ENCODE measurements at places on chromosomes 2 and 18. TPM values are rescaled to one million over a fixed set of nuclear protein-coding genes. Genes with fewer than 3 reads are reported as not detected.

The ACMSD gene
- not detected for total RNA-seq

- no peak overlapping the region for H3K27ac ChIP-seq
- H3K4me3 ChIP-seq: no peak overlapping the region
- H3K27me3 ChIP-seq: no peaks in the 10 kb centered on the region
- no peaks in the 10 kb centered on the region for H3K36me3 ChIP-seq
- DNase-seq: no peak
- H3K4me1 ChIP-seq: peaks cover 10% of the 10 kb centered on the region
Measured at GRCh38 chr2:145741181-145741580, 1221.3 kb upstream of the ZEB2 start.

GRCh38 chr2:173150087-173150486 lies 74.4 kb downstream of the MAP3K20 start:
- peaks cover 38% of the 10 kb centered on the region for H3K4me1 ChIP-seq
- H3K36me3 ChIP-seq: peaks cover 10% of the 10 kb centered on the region
- peak overlapping the region; percentile 91 for H3K27ac ChIP-seq
- H3K27me3 ChIP-seq: peaks cover 10% of the 10 kb centered on the region

The GKN2 gene
- total RNA-seq: not detected

- H3K4me1 ChIP-seq: no peaks in the 10 kb centered on the region
- H3K36me3 ChIP-seq: no peaks in the 10 kb centered on the region
- H3K27me3 ChIP-seq: no peaks in the 10 kb centered on the region
Measured at GRCh38 chr2:160574468-160575140, 81.0 kb upstream of the RBMS1 start.

The TUBA3E gene
- total RNA-seq: not detected

The ROCK2 gene
- 22.3 TPM for total RNA-seq

The LBX2 gene
- total RNA-seq: 2.4 TPM

DNA sequence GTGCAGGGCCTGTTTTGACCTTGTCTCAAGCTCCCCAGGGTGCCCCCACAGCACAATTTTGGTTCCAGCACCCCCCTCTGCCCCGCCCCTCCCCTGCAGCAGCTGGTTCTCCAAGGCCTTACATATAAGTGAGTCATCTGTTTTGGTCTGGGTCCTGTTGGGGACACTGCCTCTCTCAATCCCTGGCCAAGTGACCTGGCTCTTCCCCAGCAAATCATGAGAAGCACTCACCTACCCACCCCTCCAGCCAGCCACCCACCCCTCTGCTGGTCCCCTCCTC lies 90.5 kb downstream of the INHBB start:
- no peaks in the 10 kb centered on the region for H3K36me3 ChIP-seq
- no peak overlapping the region for H3K27ac ChIP-seq
- DNase-seq: no peak
- H3K27me3 ChIP-seq: peaks cover 25% of the 10 kb centered on the region

Measured in activated CD8-positive, alpha-beta memory T cell treated with anti-CD3 and anti-CD28 coated beads, Interleukin-2, amount 10 ng/mL, durations not matched to agents 7 days and 5 days (primary cell).